ENCODE measurements at places on chromosomes 5 and 9.

- DNase-seq: no peak
These were observed 3.5 kb downstream of the HDHD3 start for GRCh38 chr9:113373256-113373655.

- DNase-seq: no peak
These were observed 604.1 kb upstream of the TLE4 start for GRCh38 chr9:78967596-78968217.

DNA sequence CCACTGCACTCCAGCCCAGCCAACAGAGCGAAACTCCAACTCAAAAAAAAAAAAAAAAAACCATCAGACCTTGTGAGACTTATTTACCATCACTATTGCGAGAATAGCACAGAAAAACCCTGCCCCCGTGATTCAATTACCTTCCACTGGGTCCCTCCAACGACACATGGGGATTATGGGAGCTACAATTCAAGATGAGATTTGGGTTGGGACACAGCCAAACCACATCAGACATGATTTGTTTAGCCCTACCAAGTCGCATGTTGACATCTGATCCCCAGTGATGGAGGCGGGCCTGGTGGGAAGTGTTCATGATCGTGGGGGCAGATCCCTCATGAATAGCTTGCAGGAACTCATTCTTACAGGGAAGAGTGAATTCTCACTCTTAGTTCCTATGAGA lies 26.6 kb downstream of the MYO10 start:
- no peak for DNase-seq

GRCh38 chr5:37739817-37740261 lies 100.0 kb downstream of the GDNF start:
- DNase-seq: no peak

- DNase-seq: no peak
These were observed 104.9 kb upstream of the ZNF618 start for GRCh38 chr9:113771199-113771598.

GRCh38 chr9:112093870-112094216 lies 81.3 kb downstream of the SUSD1 start:
- no peak for DNase-seq

- no peak for DNase-seq
These were observed 4.7 kb downstream of the SLC27A4 start for GRCh38 chr9:128344931-128345605.

Data from amniotic stem cell (primary cell).